ENCODE measurements at places on chromosomes 3 and 15. TPM values are rescaled to one million over a fixed set of nuclear protein-coding genes. Genes with fewer than 3 reads are reported as not detected.

SLC2A2 gene
- not detected for total RNA-seq

ZNF502 gene
- 4.3 TPM for total RNA-seq

DGKG gene
- 0.10 TPM for total RNA-seq

GRM2 gene
- total RNA-seq: 4.0 TPM

USP4 gene
- 98.3 TPM for total RNA-seq

ALDH1L1 gene
- not detected for total RNA-seq

DNA sequence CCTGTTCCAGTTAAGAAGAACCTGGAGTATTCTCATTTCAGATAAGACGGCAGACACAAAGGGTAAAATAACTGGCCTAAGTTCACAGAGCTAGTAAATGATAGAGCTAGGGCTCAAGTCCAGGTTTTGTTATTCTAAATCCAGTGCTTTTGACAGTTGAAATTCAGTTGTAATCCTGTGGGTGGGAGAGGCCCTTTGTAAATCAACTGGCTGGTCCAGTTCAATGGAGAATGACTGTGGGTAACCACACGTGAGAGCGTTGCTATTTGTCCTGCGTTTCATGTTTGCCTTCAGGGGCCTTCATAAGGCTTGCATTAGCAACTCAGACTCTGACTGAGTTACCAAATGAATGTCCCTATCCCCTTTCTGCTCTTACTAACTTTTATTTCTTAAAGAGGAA, 24.2 kb upstream of the CD96 start:
- H3K36me3 ChIP-seq: no peaks in the 10 kb centered on the region
- H3K4me3 ChIP-seq: no peak overlapping the region

DNA sequence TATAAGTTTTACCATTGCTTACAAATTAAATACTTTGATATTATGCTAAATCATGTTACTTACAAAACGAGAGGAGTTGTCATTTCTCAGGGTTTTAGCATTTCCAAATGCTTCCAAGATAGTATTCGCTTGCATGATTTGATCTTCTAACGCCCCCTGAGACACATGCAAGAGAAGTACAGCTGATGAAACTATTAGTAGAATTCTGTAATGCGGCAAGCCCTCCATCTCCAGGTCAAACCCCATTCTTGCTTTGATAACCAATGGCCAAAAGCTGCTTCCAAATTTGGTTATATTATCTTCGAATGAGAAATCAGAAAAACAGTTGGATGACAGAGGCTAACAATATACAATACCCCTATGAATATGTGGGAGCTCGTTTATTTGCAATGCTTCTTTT, 14.7 kb downstream of the MYH15 start:
- no peaks in the 10 kb centered on the region for H3K27me3 ChIP-seq
- no peaks in the 10 kb centered on the region for H3K36me3 ChIP-seq
- no peak overlapping the region for H3K27ac ChIP-seq

DNA sequence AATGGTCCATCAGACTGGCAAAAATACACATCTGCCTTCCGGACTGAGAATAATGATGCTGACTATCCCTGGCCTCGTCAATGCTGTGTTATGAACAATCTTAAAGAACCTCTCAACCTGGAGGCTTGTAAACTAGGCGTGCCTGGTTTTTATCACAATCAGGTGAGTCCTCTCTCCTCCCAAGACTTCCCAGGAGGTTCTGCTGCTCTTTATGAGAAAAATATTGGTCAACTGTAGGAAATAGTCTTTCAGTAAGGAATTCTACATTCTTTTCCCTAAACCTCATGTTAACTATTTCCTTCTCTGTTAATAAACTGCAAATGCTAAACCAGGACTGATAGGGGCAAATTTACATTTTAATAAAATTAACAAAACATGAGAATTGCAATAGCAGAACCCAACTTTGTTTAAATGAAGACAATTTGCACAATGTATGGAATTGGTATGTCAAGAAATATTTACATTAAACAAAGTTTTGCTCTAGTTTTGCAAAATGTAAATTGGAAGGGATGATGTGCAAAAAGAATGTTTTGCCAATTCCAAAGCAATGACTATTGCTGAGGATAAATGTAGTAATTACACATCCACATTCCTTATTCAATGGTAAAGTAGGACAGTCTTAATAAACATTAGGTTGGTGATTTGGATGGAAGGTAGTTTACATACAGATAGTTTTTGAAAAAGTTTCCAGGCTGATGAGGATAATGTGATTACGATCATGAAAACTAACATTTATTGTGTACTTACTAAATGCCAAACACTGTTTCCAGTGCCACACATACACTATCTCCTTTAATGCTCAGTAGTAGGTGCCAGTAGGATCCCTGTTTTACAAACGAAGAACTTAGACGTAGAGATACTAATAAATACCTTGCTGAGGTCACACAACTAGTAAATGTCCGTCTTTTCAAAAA, 21.1 kb downstream of the UPK1B start:
- no peak overlapping the region for H3K4me3 ChIP-seq
- H3K36me3 ChIP-seq: no peaks in the 10 kb centered on the region
- H3K27me3 ChIP-seq: no peaks in the 10 kb centered on the region
- H3K27ac ChIP-seq: no peak overlapping the region
- H3K4me1 ChIP-seq: no peaks in the 10 kb centered on the region

DNA sequence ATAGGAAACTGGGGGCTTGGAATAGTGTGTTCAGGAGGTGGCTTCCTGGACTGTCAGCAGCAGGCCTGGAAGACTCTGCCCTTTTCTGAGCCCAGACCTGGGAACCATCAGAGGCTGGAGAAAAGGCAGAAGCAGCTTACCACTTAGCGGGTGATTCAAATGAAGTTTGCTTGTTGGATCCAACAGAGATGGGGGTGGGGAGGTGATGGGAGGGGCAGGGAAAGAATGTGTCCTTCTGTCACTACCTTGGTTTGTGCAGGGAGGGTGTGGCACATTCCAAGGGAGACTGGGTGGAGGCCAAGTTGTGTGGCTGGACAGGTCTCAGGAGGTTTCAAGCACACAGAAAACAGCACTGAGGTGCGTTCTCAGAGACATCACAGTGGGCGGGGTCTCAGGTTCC, 58.8 kb downstream of the TRAK1 start:
- DNase-seq: no peak
- no peak overlapping the region for H3K27ac ChIP-seq
- H3K36me3 ChIP-seq: no peaks in the 10 kb centered on the region
- no peak overlapping the region for H3K4me3 ChIP-seq
- H3K27me3 ChIP-seq: no peaks in the 10 kb centered on the region

- DNase-seq: no peak
- no peak overlapping the region for H3K4me3 ChIP-seq
- no peaks in the 10 kb centered on the region for H3K27me3 ChIP-seq
- H3K36me3 ChIP-seq: no peaks in the 10 kb centered on the region
These were observed 472.7 kb upstream of the ARL6 start for GRCh38 chr3:97291901-97292300.

- DNase-seq: no peak
- no peak overlapping the region for H3K4me3 ChIP-seq
- no peaks in the 10 kb centered on the region for H3K27me3 ChIP-seq
- peaks cover 4% of the 10 kb centered on the region for H3K36me3 ChIP-seq
These were observed 239.1 kb downstream of the MCTP2 start for GRCh38 chr15:94470492-94470891.

DNA sequence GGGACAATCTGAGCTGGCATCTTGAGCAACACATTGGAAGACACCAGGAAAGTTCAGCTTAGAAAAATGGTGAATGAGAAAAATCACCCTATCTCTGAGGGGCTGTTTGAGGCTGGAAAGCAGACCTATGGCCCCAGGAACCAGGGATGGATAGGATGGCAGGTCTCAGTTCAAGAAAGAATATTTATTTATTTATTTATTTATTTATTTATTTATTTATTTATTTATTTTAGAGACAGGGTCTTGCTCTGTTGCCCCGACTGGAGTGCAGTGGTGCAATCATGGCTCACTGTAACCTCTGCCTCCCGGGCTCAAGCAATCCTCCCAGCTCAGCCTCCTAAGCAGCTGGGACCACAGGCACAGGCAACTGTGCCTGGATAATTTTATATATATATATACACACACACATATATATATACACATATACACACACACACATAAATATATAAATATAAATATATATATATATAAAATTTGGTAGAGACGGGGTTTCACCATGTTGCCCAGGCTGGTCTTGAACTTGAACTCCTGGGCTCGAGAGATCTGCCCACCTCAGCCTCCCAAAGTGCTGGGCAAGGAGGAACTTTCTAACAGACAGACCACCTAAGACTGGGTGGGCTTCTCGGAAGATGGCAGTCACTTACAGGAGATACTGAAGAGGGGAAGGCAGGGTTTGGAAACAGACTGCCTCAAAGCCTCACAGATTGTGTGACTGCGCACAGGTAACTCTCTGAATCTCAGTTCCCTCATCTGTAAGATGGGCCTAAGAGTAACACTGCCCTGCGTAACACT, 29.7 kb downstream of the CCDC13 start:
- DNase-seq: no peak
- no peak overlapping the region for H3K27ac ChIP-seq
- H3K4me3 ChIP-seq: no peak overlapping the region
- H3K27me3 ChIP-seq: no peaks in the 10 kb centered on the region

GRCh38 chr3:147159141-147159540, 247.2 kb downstream of the ZIC4 start:
- H3K36me3 ChIP-seq: no peaks in the 10 kb centered on the region
- no peaks in the 10 kb centered on the region for H3K27me3 ChIP-seq
- H3K4me1 ChIP-seq: no peaks in the 10 kb centered on the region
- no peak overlapping the region for H3K4me3 ChIP-seq
- no peak for DNase-seq
- no peak overlapping the region for H3K27ac ChIP-seq

DNA sequence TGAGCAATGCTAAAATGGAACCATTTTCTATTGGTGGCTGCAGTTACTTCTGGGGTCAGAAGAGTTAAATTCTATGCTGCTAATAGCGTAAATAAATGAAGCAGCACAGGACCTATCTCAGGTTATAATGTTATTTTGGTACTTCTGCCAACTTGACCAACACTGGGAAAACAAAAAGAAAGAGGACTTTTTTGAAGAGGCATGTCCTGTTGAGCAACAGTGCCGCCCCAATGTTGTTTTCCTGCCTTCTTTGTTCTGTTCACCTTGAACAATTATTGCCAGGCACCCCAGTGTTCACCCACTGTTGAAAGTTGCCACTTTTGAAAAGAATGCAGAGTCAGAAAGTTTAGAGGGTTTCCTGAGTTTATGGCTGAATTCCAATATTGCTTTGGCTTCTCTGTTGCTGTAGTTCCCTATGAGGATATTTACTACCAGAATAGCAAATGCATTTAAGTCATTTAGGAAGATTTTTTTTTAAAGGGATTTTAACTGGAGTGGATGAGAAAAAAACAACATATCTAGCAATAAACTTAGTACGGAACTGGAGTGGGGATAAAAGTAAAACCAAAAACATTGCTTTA, 679.0 kb upstream of the DPPA4 start:
- no peak for DNase-seq
- no peak overlapping the region for H3K27ac ChIP-seq
- H3K4me1 ChIP-seq: no peaks in the 10 kb centered on the region
- no peaks in the 10 kb centered on the region for H3K27me3 ChIP-seq

GRCh38 chr3:49714728-49715550, 4.5 kb downstream of the AMIGO3 start:
- peaks cover 7% of the 10 kb centered on the region for H3K4me1 ChIP-seq
- DNase-seq: no peak
- H3K36me3 ChIP-seq: no peaks in the 10 kb centered on the region

- H3K4me1 ChIP-seq: peaks cover 3% of the 10 kb centered on the region
- H3K4me3 ChIP-seq: no peak overlapping the region
- H3K27ac ChIP-seq: no peak overlapping the region
- H3K36me3 ChIP-seq: no peaks in the 10 kb centered on the region
These were observed 8.4 kb upstream of the RBSN start for GRCh38 chr3:15107075-15107947.

DNA sequence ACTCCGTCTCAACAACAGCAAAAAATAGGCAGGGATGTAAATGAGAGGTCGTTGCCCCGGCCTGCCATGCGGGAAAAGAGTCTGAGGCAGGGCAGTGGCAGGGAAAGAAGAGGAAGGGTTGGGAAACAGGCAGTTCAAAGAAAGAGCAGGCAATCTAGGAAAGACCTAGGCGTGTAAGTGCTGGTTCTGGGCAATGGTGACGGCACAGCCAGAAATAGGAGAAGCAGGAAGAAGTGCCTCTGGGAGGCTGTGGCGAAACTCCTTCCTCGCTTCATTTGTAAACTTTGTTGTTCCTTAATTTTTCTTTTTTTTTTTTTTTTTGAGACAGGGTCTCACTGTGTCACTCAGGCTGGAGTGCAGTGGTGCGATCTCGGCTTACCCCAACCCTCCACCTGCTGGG, 4.3 kb downstream of the SLC51A start:
- H3K27me3 ChIP-seq: no peaks in the 10 kb centered on the region
- no peaks in the 10 kb centered on the region for H3K36me3 ChIP-seq
- DNase-seq: no peak

GRCh38 chr3:15576475-15576874, 24.9 kb downstream of the HACL1 start:
- H3K4me3 ChIP-seq: no peak overlapping the region
- H3K4me1 ChIP-seq: no peaks in the 10 kb centered on the region
- no peak for DNase-seq
- no peaks in the 10 kb centered on the region for H3K27me3 ChIP-seq
- peaks cover 5% of the 10 kb centered on the region for H3K36me3 ChIP-seq
- H3K27ac ChIP-seq: no peak overlapping the region

Measured in naive thymus-derived CD4-positive, alpha-beta T cell (primary cell).